ENCODE measurements at places on chromosomes 6 and 20. TPM values are rescaled to one million over a fixed set of nuclear protein-coding genes. Genes with fewer than 3 reads are reported as not detected.

The PAK1IP1 gene
- 10.7 TPM for total RNA-seq

The SPATA25 gene
- total RNA-seq, result 2.1 TPM

The KCNQ5 gene
- total RNA-seq, result 0.74 TPM

The KHDC1L gene
- not detected for total RNA-seq

GRCh38 chr6:46690911-46691451 lies 3.3 kb downstream of the TDRD6 start:
- H3K4me1 ChIP-seq, result no peaks in the 10 kb centered on the region
- H3K4me3 ChIP-seq, result no peak overlapping the region
- no peaks in the 10 kb centered on the region for H3K27me3 ChIP-seq
- peak; percentile 67 for DNase-seq

GRCh38 chr6:39342692-39343395 lies 20.3 kb upstream of the KCNK16 start:
- no peaks in the 10 kb centered on the region for H3K27me3 ChIP-seq
- H3K4me3 ChIP-seq, result no peak overlapping the region
- DNase-seq, result peak; percentile 93

- H3K36me3 ChIP-seq, result peaks cover 4% of the 10 kb centered on the region
- no peak overlapping the region for H3K27ac ChIP-seq
- peak; percentile 48 for DNase-seq
- H3K27me3 ChIP-seq, result no peaks in the 10 kb centered on the region
These were observed 31.5 kb downstream of the NINL start for GRCh38 chr20:25553819-25554296.

GRCh38 chr20:42435230-42435629 lies 754.5 kb downstream of the PTPRT start:
- H3K36me3 ChIP-seq, result no peaks in the 10 kb centered on the region
- no peak overlapping the region for H3K27ac ChIP-seq
- H3K4me1 ChIP-seq, result no peaks in the 10 kb centered on the region
- no peak overlapping the region for H3K4me3 ChIP-seq
- DNase-seq, result no peak
- no peaks in the 10 kb centered on the region for H3K27me3 ChIP-seq

- H3K4me1 ChIP-seq, result peaks cover 11% of the 10 kb centered on the region
- no peaks in the 10 kb centered on the region for H3K27me3 ChIP-seq
- no peak overlapping the region for H3K27ac ChIP-seq
- no peaks in the 10 kb centered on the region for H3K36me3 ChIP-seq
- H3K4me3 ChIP-seq, result no peak overlapping the region
- no peak for DNase-seq
These were observed 139.6 kb downstream of the MYLK4 start for GRCh38 chr6:2611092-2611491.

- H3K4me3 ChIP-seq, result no peak overlapping the region
- H3K27ac ChIP-seq, result no peak overlapping the region
- DNase-seq, result peak; percentile 64
- H3K4me1 ChIP-seq, result peaks cover 17% of the 10 kb centered on the region
- no peaks in the 10 kb centered on the region for H3K36me3 ChIP-seq
These were observed 130.1 kb downstream of the NFATC2 start for GRCh38 chr20:51412333-51412871.

DNA sequence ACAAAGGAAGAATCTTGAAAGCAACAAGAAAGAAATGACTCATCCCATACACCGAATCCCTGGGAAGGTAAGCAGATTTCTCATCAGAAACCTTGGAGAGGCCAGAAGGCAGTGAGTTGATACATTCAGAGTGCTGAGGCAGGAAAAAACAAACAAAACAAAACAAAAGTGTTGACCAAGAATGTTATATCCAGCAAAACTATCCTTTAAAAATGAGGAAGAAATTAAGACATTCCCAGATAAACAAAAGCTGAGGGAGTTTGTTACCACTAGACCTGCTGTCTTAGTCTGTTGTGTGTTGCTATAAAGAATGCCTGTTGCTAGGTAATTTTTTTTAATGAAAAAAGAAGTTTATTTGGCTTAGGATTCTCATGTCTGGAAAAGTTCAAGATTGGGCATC lies 33.7 kb upstream of the PPP1R3G start:
- no peak overlapping the region for H3K27ac ChIP-seq
- H3K27me3 ChIP-seq, result no peaks in the 10 kb centered on the region
- no peak for DNase-seq
- no peaks in the 10 kb centered on the region for H3K4me1 ChIP-seq
- no peaks in the 10 kb centered on the region for H3K36me3 ChIP-seq
